ENCODE measurements at places on chromosomes 5 and 9. TPM values are rescaled to one million over a fixed set of nuclear protein-coding genes. Genes with fewer than 3 reads are reported as not detected.

DNA sequence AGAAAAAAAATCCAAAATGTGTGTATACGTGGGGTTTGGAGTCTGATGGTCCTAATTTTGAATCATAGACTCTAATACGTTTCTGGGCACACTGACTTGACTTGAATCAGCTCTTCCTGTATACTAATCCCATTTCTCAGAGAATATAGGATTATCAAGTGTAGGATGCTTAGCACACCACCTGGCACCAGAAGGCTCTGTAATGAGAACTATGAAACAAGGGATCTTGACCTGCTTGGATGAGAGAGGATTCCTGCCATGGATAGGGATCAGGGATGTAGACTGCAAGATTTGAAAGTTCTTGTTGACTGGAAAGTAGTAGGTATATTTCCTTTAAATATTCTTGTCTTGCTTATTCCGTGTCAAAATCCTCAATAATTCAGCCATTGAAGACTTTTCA lies 7.8 kb downstream of the HSPA4 start:
- H3K4me3 ChIP-seq, result no peak overlapping the region
- no peak for DNase-seq
- no peaks in the 10 kb centered on the region for H3K4me1 ChIP-seq
- no peaks in the 10 kb centered on the region for H3K27me3 ChIP-seq

- no peaks in the 10 kb centered on the region for H3K36me3 ChIP-seq
- H3K4me1 ChIP-seq, result no peaks in the 10 kb centered on the region
- H3K4me3 ChIP-seq, result no peak overlapping the region
- H3K27ac ChIP-seq, result no peak overlapping the region
- no peaks in the 10 kb centered on the region for H3K27me3 ChIP-seq
Measured at GRCh38 chr5:18000744-18001143, 366.5 kb downstream of the TAF11L14 start.

The IFNA2 gene
- total RNA-seq, result not detected

GRCh38 chr5:44942524-44943001 lies 133.8 kb downstream of the MRPS30 start:
- no peak overlapping the region for H3K27ac ChIP-seq
- H3K4me3 ChIP-seq, result no peak overlapping the region
- no peaks in the 10 kb centered on the region for H3K4me1 ChIP-seq
- no peak for DNase-seq
- H3K36me3 ChIP-seq, result no peaks in the 10 kb centered on the region
- H3K27me3 ChIP-seq, result no peaks in the 10 kb centered on the region

- no peak overlapping the region for H3K4me3 ChIP-seq
- H3K27ac ChIP-seq, result no peak overlapping the region
- no peaks in the 10 kb centered on the region for H3K27me3 ChIP-seq
- H3K4me1 ChIP-seq, result no peaks in the 10 kb centered on the region
Measured at GRCh38 chr5:130885691-130886090, 279.4 kb downstream of the HINT1 start.

The IFNB1 gene
- not detected for total RNA-seq

The GZMA gene
- not detected for total RNA-seq

The BNC2 gene
- 51.3 TPM for total RNA-seq

The SLC36A1 gene
- 19.5 TPM for total RNA-seq

The CCDC69 gene
- 10.5 TPM for total RNA-seq

- peaks cover 28% of the 10 kb centered on the region for H3K4me1 ChIP-seq
- no peak overlapping the region for H3K4me3 ChIP-seq
- H3K27ac ChIP-seq, result no peak overlapping the region
- DNase-seq, result no peak
- peaks cover 70% of the 10 kb centered on the region for H3K36me3 ChIP-seq
Measured at GRCh38 chr5:171405615-171406014, 13.8 kb upstream of the FGF18 start.

GRCh38 chr5:124253203-124253810 lies 493.1 kb downstream of the ZNF608 start:
- H3K4me3 ChIP-seq, result no peak overlapping the region
- no peaks in the 10 kb centered on the region for H3K4me1 ChIP-seq
- no peak for DNase-seq
- H3K36me3 ChIP-seq, result no peaks in the 10 kb centered on the region
- H3K27ac ChIP-seq, result no peak overlapping the region

- H3K27ac ChIP-seq, result peak overlapping the region; percentile 67
- H3K4me1 ChIP-seq, result peaks cover 15% of the 10 kb centered on the region
- H3K36me3 ChIP-seq, result no peaks in the 10 kb centered on the region
- H3K27me3 ChIP-seq, result no peaks in the 10 kb centered on the region
Measured at GRCh38 chr5:9924614-9925013, 294.5 kb upstream of the TAS2R1 start.

The SPINK7 gene
- total RNA-seq, result not detected

DNA sequence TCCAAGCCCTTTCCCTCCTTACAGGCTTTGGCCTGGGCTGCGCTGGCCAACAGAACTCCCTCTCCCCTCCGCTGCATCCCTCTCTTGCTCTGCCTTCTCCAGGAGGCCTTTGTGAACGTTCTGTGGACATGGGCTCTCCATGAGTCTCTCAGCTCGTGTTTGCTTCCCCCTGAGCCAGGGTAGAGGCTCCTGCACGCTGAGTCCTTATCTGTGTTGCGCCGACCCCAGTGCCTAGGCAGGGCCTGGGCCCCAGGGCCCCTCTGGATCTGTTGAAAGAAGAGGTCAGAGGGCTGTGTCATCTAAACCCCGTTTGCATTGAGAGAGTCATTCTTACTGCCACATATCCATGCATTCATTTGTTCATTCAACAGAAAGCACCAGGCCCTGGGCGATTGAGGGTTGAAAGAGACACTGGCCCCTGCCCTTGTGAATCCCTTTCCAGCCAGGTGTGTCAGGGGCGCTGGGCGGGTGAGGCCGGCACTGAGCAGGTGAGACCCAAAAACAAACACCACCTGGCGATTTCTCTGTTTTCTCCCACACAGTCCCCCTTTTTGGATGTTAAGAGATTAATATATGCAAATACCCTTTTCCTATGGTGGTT lies 111.2 kb upstream of the IER5L start:
- H3K4me3 ChIP-seq, result no peak overlapping the region
- H3K4me1 ChIP-seq, result no peaks in the 10 kb centered on the region
- H3K36me3 ChIP-seq, result no peaks in the 10 kb centered on the region
- DNase-seq, result peak; percentile 37
- no peaks in the 10 kb centered on the region for H3K27me3 ChIP-seq

- H3K4me3 ChIP-seq, result no peak overlapping the region
- H3K27ac ChIP-seq, result no peak overlapping the region
Measured at GRCh38 chr5:6576861-6577501, 55.9 kb downstream of the NSUN2 start.

- H3K27me3 ChIP-seq, result no peaks in the 10 kb centered on the region
- no peak for DNase-seq
- H3K4me3 ChIP-seq, result no peak overlapping the region
- no peak overlapping the region for H3K27ac ChIP-seq
- no peaks in the 10 kb centered on the region for H3K36me3 ChIP-seq
Measured at GRCh38 chr5:33745101-33745770, 146.6 kb downstream of the ADAMTS12 start.

- H3K36me3 ChIP-seq, result no peaks in the 10 kb centered on the region
- H3K27ac ChIP-seq, result no peak overlapping the region
- H3K27me3 ChIP-seq, result no peaks in the 10 kb centered on the region
- no peaks in the 10 kb centered on the region for H3K4me1 ChIP-seq
- no peak for DNase-seq
- no peak overlapping the region for H3K4me3 ChIP-seq
Measured at GRCh38 chr5:2288466-2288865, 405.7 kb upstream of the IRX4 start.

The PIP5KL1 gene
- total RNA-seq, result 3.5 TPM

The FKTN gene
- 21.0 TPM for total RNA-seq

The DBH gene
- not detected for total RNA-seq

DNA sequence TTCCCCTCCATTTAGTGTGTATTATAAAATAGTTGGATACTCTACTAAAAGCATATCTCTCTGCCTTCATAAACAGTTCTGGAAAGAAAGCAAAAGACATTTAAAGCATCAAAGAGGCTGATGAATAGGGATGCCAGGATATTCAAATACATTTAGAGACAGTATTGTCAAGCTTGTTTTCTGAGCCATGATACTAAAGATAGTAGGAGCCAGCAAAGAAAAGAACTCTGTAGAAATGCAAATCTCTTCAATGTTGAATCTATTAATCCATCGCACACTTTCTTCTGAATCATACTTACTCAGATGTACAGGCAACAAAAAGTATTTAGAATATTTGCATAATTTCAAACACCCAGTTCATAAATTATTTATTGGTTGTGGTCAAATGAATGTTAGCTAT lies 207.1 kb upstream of the MEF2C start:
- no peak overlapping the region for H3K4me3 ChIP-seq
- H3K36me3 ChIP-seq, result no peaks in the 10 kb centered on the region
- H3K27me3 ChIP-seq, result no peaks in the 10 kb centered on the region
- DNase-seq, result no peak
- H3K4me1 ChIP-seq, result no peaks in the 10 kb centered on the region
- no peak overlapping the region for H3K27ac ChIP-seq

- H3K36me3 ChIP-seq, result no peaks in the 10 kb centered on the region
- no peaks in the 10 kb centered on the region for H3K4me1 ChIP-seq
- no peaks in the 10 kb centered on the region for H3K27me3 ChIP-seq
- no peak overlapping the region for H3K4me3 ChIP-seq
- no peak overlapping the region for H3K27ac ChIP-seq
Measured at GRCh38 chr5:7787770-7788169, 63.2 kb downstream of the CFAP90 start.

The INSL6 gene
- not detected for total RNA-seq

The PCDHA3 gene
- total RNA-seq, result 0.59 TPM

The NDUFA8 gene
- 17.0 TPM for total RNA-seq

GRCh38 chr5:33696411-33696810 lies 195.4 kb downstream of the ADAMTS12 start:
- DNase-seq, result no peak
- no peak overlapping the region for H3K4me3 ChIP-seq
- H3K36me3 ChIP-seq, result peaks cover 3% of the 10 kb centered on the region
- H3K27ac ChIP-seq, result no peak overlapping the region
- H3K27me3 ChIP-seq, result no peaks in the 10 kb centered on the region
- H3K4me1 ChIP-seq, result peaks cover 22% of the 10 kb centered on the region

The SETX gene
- 89.0 TPM for total RNA-seq

DNA sequence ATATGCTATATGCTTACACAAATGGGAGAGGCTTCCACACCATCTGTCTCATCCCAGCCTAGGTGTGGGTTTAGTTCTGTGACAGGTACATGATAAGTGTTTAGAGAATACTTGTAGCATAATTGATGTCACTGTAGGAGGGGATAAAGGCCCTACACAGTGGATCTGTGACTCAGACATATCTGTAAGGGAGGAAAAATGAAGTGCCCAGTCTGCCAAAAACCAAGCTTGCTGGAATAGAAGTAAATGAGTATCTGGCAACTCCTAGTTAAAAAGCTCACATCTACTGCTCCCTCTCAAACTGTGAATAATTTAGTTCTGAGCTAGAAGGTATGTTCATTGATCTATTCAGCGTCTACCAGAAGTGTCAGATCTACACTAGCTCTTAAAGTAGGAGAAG lies 38.9 kb upstream of the FAM174A start:
- H3K27ac ChIP-seq, result no peak overlapping the region
- no peak for DNase-seq
- H3K36me3 ChIP-seq, result no peaks in the 10 kb centered on the region
- H3K27me3 ChIP-seq, result no peaks in the 10 kb centered on the region
- no peak overlapping the region for H3K4me3 ChIP-seq

The IL13 gene
- not detected for total RNA-seq

DNA sequence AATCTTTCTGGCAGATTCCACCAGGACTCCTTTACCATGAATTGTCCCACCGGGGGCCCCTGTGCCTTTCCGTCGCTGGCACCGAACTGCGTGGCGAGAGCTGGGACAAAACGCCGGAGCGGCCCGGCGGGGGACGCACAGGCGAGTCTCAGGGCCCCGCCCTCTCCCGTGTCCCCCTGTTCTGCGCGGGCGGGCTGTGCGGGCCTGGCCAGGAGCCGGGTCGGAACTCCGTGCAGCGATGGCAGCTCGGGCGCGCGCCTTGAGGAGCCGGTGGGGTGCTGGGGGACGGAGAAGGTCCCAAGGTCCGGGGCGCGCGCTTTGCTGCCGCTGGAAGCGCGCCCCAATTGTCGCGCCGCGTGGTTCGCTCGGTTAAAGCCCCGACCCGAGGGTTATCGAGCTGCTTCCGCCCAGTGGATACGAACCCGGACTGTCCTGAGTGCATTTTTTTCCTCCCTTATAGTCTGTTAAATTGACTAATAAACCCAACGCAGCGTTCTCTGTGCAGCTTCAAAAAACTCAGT lies 125.3 kb downstream of the TMEM174 start:
- H3K27me3 ChIP-seq, result peaks cover 19% of the 10 kb centered on the region
- H3K27ac ChIP-seq, result no peak overlapping the region

GRCh38 chr5:11174591-11174990 lies 413.6 kb upstream of the DAP start:
- no peaks in the 10 kb centered on the region for H3K36me3 ChIP-seq
- DNase-seq, result no peak
- H3K27me3 ChIP-seq, result no peaks in the 10 kb centered on the region
- no peaks in the 10 kb centered on the region for H3K4me1 ChIP-seq

The GLDC gene
- 0.72 TPM for total RNA-seq

The SLC4A9 gene
- not detected for total RNA-seq

DNA sequence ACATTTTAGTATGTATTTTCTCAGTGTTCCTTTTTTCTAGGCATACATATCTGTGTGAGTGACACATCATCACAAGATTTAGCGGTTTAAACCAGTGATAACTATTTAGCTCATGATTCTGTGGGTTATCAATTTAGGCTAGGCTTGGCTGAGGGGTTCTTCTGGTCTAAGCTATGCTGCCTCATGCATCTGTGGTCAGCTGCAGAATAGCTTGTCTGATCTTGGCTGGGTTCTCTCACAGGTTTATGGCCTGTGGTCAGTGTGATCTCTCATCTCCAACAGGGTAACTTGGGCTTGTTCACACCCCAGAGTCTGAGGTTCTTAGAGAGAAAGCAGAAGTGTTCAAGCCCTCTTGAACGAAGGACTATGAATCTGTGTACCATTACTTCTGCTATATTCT lies 363.3 kb downstream of the KDM4C start:
- peaks cover 2% of the 10 kb centered on the region for H3K4me1 ChIP-seq
- DNase-seq, result no peak
- H3K27me3 ChIP-seq, result no peaks in the 10 kb centered on the region
- H3K27ac ChIP-seq, result no peak overlapping the region
- H3K36me3 ChIP-seq, result no peaks in the 10 kb centered on the region

DNA sequence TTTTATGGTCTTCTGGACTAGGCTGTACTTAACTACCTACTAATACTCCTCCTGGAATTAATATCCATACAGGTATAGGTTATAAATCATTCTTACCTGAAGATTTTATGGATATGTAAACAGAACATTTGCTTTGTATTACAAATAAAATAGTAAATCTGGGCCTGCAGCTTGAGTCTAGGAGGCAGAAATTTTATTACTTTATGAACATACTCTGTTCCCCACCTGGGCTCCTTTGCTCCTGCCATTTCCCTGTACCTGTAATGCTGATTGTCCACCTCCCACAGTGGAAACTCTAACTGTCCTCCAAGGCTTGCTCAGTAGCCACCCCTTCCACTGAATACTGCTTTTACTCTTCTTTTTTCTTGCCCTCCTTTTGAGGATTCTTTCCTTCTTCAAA lies 108.0 kb downstream of the PAM start:
- H3K4me3 ChIP-seq, result no peak overlapping the region
- no peak overlapping the region for H3K27ac ChIP-seq
- peaks cover 20% of the 10 kb centered on the region for H3K4me1 ChIP-seq
- no peaks in the 10 kb centered on the region for H3K36me3 ChIP-seq
- no peaks in the 10 kb centered on the region for H3K27me3 ChIP-seq
- no peak for DNase-seq
